SHP77 (cell line): ENCODE measurements at places on chromosomes 2 and 18.

GRCh38 chr2:75870651-75871137 lies 160.0 kb upstream of the GCFC2 start:
- no peak for DNase-seq

DNA sequence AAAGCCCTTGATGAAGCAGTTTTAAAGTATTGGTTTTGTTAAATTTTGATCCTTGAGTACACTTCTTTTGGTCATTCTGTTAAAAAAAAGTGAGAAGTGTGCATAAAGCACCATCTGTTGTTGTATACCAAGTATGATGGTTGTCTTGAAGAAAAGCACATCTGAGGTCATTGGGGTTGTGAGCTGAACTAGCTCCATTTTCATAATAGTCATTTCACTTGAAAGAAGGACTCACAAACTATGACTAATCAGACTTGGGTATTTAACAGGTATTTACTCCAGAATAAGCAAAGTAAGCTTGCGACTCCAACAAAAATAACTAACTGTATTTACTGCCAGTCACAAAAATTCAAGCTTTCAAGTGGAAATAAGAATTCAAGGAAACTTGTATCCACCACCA lies 35.1 kb downstream of the CHN1 start:
- no peak for DNase-seq

DNA sequence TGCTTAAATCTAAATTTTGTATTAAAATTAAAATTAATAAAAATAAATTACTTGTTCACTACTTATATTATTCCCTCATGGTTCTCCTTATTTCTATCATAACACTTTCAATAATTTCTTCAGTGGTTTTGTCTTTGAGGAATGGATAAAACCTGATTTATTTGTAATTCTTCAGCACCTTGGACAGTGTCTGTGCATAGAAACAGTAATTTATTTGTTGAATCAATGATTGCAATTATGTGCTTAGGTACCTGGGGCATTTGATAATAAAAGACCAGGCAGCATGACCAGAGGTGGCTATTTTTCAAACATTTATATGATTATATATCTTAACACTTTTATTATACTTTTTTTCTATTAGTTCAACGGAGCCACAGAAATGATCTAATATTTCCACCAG lies 1062.7 kb downstream of the DSC3 start:
- no peak for DNase-seq

DNA sequence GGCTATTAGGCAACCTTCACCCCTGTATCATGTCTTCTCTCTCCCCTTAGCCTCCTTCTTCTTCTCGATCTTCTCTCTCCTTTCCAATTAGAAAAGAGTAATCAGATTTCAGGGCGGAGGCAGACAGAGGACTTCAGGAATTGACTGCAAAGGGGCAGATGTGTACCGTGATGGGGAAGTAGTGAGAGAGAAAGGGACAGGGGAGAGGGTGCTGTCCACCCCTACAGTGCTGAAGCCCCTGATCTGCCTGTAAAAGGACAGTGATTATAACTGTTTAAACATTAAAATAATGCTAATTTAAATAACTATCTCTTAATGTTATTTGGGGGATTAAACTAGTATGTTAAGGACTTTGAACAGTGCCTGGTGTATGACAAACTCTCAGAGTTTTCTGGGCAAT lies 178.5 kb downstream of the ACTR3 start:
- no peak for DNase-seq

GRCh38 chr18:79517341-79517740 lies 121.6 kb downstream of the NFATC1 start:
- no peak for DNase-seq
